ENCODE measurements at places on chromosomes 7 and 10.

DNA sequence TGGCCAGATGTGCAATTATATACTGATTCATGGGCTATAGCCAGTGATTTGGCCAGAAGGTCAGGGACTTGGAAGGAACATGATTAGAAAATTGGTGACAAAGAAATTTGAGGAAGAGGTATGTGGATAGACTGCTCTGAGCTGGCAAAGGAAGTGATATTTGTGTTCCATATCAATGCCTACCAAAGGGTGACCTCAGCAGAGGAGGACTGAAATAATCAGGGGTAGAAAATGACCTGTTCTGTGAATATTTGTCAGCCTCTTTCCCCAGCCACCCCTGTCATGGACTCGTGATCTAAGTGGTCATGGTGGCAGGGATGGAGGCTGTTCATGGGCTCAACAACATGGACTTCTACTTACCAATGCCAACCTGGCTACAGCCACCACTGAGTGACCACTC is 47.0 kb downstream of the PTPRE start:
- no peak for DNase-seq

DNA sequence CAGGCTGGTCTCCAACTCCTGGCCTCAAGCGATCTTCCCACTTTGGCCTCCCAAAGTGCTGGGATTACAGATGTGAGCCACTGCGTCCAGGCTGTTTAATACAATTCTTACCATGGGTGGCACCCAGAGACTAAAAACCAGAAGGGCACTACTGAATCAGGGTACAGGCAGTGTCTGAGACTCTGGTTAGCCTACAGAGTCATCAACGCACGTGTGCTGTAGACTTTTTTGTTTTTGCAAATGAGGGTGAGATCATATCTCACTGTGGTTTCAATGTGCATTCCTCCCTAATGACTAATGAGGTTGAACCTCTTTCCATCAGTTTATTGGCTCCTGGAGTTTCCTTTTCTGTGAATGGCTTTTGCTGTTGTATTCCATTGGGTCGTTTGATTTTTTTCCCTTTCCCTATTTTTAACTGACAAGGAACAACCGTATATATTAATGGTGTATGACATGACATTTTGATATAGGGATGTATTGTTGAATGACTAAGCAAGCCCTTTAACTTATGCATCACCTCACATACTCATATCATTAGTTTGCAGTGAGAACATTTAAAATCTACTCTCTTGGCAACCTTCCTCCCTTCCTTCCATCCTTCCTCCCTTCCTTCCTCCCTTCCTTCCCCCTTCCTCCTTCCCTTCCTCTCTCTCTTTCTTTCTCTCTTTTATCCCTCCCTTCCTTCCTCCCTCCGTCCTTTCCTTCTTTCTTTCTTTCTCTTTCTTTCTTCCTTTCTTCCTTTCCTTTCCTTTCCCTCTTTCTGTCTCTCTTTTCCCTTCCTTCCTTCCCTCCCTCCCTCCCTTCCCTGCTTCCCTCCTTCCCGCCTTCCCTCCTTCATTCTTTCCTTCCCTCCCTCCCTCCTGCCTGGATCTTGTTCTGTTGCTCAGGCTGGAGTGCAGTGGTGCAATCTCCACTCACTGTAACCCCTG is 9.3 kb upstream of the TMEM270 start:
- no peak for DNase-seq

DNA sequence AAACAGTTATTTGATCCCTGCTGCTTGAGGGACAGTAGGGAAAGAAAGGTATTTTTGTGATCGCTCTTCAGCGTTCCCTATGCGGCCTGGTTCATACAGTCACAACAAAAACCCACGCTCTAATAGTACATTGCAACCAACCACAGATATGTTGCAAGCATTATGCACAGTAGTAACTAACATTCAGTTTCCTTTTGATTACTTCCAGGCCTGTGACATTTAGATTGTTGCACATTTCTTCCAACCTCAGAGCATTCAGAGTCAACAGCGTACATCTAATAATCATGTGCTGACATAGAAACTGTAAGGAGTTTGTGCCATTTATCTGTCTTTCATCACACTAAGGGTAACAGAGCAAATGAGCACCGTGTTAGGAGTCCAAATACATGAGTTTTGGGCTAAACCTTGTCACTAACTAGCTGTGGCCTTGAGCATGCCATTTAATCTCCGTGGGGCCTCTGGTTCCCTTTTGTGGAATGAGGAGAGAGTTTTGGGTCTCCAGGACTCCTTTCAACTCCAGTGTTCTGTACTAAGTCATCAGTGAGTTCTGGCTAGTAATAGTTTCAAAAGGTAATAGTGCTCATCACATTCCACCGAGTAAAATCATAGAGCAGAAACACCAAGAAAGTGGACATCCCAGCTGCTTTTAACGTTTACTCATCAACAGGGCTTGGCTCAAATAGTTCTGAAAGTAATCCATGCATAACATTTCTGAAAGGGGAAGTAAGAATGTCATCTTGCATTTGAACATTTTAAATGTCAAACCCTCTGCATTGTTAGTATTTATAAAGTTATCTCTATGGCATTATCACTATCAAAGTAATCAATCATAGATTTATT is 99.0 kb upstream of the FZD1 start:
- DNase-seq: no peak

DNA sequence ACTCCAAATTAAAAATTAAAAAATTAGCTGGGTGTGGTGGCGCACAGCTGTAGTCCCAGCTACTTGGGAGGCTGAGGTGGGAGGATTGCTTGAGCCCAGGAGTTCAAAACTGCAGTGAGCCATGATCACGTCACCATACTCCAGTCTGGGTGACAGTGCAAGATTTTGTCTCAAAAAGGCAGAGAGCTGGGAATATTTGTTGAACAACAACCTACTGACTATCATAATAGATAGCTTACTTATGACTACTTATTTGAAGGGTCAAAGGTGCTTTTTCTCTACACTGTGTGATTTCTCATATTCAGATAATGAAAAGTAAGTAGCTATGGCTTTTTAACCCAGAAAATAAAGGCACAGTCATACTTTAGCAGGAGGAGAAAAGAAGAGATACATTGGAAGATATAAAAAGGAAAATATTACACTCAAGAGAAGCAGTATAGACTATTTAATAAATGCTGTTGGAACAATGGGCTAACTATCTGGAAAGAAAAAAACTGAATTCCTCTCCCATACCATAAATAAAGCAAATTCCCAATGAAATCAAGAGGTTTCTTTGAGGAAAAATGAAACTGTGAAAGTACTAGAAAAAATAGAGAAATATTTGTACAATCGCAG is 6.7 kb downstream of the GSDME start:
- DNase-seq: no peak

DNA sequence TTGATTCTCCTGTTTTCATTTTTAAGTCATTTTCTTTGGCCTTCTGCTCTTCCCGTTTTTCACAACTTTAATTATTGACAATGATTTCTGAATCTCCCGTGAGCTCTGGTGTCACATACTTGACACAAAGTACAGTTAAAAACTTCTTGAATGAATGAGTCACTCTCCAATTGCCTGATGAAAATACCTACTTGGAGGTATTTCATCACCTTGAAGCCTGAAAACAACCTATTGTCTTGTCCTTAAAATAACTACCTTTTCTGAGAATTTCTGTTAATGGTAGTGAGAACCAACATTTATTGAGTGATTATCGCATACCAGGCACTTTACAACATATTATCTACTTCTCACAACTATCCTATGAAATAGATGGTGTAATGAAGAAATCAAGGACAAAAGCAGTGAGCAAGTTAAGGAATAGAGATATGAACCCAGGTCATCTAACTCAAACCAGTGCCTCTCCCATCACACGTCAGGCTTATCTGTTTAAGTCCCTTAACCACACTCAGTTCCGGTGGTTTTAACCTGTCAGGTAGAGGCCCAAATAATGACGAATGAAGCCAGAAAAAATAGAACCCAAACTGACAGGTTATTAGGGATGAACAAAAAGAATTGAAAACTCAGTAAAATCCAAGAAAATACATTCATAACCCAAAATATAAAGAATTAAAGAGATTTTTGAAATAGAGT is 11.6 kb downstream of the BET1 start:
- no peak for DNase-seq

- DNase-seq: no peak
These were observed 24.9 kb downstream of the ZNRF2 start for GRCh38 chr7:30309302-30309701.

GRCh38 chr7:130430841-130431666 is 9.8 kb downstream of the CEP41 start:
- DNase-seq: no peak

DNA sequence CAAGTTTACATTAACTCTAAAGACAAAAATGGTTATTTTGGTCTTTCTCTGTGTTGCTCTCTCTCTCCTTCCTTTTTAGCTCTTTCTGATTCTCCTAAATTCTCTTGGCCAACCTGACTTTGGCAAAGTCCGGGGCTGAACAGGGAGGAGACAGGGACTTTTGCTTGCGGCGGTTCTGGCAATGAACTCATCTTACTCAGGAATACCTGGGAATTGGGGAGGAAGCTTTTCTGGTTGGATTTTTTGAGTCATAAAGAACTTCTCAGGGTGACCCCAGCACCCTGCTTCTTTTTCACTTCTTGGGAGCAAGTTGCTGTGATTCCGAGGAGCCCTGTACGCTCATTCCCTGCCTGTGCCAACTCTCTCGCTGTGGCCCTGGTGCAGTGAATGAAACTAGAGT is 16.0 kb downstream of the GATA3 start:
- DNase-seq: no peak

DNA sequence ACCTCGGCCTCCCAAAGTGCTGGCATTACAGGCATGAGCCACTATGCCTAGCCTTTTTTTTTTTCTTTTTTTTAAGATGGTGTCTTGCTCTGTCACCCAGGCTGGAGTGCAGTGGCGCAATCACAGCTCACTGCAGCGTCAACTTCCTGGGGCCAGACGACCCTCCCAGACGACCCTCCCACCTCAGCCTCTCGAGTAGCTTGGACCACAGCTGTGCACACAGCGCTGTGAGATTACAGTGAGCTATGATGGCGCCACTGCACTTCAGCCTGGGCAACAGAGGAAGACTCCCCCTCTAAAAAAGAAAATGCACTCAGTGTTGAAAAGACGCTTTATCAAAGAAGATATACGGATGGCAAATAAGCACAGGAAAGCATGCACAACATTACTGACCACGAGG is 16.5 kb upstream of the WIPI2 start:
- DNase-seq: no peak

DNA sequence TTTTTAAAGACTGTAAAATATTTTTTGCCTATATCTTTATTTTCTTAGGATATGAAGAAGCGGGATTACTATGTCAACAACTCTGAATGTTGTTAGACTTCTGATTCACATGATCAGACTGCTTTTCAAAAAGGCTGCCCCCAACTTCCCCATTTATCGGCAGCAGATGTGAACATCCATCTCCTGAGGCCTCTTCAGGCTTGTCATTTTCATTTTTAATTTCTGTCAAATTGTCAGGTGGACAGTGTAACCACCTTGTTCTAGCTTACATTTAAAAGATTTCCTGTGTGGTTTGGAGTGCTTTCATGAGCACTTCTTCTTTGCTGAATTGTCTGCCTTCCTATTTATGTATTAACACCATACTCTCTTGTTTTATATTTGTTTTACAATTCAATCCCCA is 78.8 kb upstream of the GSDME start:
- DNase-seq: no peak

- DNase-seq: no peak
These were observed 254.2 kb upstream of the AOAH start for GRCh38 chr7:36978461-36978860.

DNA sequence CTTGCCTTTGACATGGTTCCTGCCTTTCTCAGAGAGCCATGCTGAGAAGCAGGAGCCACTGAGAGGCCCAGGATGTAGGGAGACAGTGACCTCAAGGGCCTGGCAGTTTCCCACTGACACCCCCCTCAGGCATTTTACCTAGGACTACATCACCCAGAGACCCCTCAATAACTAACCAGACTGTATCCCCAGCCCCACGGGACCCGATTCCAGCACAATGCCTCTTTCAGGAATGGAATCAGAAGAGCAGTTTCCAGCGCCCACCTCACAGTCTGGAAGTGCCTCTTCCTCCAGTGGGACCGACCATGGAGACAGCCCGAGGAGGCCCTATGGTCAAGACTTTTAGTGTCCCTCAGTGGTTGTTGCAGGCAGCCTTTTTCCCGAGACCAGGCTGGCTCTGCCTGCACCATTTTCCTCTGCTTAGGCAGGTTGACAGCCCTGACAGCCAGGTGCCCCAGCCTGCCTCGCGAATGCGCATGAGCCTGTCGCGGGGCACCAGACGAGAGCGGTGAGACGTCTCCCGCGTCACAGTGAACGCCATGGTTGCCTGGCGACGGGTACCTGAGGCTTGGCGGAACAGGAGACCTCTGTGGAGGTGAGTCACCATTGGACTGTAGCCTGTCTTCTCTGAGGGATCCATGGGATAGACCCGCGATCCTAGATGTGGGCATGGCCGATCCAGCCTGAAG is 28.4 kb upstream of the ZNF273 start:
- no peak for DNase-seq

DNA sequence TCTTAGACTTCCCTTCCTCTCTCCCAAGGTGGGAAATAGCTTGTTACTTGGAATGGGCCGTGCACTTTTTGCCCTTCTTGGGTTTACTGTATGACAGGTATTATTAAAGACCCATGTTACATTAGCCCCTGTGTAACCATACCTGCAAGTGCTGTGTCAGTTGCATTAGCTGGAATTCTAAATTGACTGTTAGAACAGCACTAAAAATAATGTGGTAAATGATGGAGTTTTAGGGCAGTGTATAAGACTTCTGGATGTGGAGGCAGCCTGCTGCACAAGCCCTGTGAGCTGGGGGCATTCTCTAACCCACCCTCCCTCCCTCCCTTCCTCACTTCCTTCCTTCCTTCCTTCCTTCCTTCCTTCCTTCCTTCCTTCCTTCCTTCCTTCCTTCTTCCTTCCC is 52.7 kb downstream of the GALNT17 start:
- DNase-seq: no peak

GRCh38 chr10:104648421-104648820 is 7.3 kb downstream of the SORCS3 start:
- no peak for DNase-seq

GRCh38 chr7:150983893-150984368 is 5.8 kb upstream of the KCNH2 start:
- no peak for DNase-seq

DNA sequence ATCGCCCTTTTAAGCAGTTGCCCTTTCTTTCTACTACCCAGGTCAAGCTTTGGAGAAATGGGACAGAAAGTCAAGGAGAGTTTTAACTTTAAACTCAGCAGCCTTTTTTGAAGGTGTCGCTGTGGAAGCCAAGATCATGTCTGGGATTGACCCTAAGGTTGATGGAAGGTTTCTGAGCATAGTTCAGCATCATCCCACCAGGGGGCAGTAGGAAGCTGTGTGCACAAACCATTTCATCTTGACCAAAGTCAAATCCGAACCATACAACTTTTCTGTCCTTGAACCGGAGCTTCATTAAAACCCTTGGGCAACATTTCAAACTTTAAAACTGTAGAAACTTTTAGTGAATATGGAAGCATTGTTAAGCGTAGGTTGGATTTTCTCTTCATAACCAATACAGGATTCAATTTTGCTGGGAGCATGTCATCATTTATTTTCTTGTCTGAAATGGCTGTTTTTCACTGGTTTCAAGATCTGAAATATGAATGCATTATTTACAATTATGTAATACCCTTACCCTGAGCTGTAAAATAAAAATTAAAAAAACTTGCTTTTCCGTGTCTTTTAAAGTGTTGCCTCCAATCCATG is 214.4 kb upstream of the KIAA1217 start:
- no peak for DNase-seq

GRCh38 chr10:80544316-80544953 is 6.7 kb downstream of the SH2D4B start:
- DNase-seq: no peak

All from NCI-H2107 (cell line).